CD4-positive, alpha-beta T cell treated with Interleukin-17A for 4 hours (primary cell): ENCODE measurements at places on chromosomes 6 and 20.

- no peak for DNase-seq
Measured at GRCh38 chr6:79170431-79170830, 64.1 kb downstream of the HMGN3 start.

GRCh38 chr6:120534954-120535353 lies 799.3 kb downstream of the TBC1D32 start:
- DNase-seq, result no peak

DNA sequence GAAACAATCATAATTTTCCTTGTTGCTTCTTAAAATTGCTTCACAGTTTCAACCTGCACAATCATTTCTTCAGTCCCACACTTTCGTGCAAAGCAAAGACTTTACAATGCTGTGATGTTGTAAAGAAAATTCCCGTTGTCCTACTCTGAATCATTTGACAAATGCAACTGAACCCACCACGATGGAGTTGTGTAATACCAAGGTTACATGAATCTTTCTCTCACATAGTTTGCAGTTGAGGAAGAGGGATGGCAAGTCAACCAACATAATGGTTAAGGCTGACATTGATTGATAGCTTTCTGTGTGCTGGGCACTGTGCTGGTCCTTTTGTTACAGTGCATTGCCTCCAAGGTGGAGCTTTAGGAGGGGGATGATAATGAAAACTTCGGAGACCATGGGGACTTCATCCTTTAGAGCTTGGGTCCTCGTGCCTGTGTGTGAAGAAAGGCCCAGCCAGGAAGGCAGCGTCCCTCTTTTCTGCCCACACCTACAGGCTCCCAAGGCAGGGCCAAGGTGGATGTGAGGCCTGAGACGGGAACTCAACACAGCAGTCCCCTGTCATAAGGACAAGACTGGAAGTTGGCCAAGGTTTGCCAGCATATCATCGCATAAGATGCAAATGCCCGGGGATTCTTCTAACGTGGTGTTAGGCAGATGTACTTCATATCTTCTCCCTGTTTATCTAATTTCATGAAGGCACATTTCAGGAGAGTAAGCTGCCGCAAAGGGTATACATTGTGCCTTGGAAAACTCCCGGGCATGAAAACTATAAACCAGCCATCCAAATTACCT lies 96.9 kb downstream of the LY86 start:
- no peak for DNase-seq

DNA sequence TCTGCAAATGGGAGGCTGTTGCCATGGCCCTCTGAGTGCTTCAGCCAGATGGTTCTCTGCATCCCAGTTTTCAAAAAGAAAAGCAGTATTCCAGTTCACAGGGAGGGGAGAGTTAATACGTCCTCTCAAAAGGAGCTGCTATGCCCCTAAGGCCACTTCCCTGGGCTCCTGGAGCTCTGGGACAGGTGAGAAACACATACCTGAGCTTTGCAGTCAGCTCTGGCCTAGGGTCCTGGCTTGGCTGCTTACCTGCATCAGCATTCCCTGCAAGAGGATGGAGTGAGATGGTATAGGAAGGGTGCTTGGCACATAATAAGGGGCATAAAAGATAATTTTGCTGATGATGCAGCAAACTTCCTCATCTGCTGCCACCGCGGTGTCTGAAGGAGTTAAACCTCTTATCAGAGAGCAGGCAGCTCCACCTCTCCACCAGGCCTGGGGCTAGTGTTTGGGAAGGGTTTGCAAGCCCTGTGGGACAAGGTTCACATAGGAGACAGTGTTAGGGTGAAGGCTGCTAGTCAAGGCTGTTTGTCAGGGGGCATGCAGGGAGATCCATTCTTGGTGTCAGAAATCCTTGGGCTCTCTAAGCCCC lies 62.7 kb downstream of the SLC24A3 start:
- no peak for DNase-seq

DNA sequence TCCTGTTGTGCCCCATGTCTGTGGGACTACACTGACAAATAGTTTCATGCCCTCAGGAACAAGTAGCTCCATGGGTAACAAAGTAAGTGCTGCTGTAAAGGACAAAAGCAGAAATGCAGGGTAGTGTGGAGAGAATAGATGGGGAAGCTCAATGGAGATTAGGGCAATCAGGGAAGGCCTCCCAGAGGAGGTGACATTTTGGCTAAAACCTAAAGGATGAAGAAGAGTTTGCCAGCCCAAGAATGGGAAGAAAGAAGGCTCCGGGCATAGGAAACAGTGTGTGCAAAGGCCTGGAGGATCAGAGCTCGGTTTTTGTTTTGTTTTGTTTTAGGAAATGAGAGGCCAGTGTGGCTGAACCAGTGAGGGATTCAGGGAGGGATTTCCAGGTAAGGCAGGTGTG lies 43.6 kb upstream of the FAM83D start:
- DNase-seq, result no peak

- no peak for DNase-seq
Measured at GRCh38 chr6:14728396-14729024, 517.4 kb upstream of the JARID2 start.

DNA sequence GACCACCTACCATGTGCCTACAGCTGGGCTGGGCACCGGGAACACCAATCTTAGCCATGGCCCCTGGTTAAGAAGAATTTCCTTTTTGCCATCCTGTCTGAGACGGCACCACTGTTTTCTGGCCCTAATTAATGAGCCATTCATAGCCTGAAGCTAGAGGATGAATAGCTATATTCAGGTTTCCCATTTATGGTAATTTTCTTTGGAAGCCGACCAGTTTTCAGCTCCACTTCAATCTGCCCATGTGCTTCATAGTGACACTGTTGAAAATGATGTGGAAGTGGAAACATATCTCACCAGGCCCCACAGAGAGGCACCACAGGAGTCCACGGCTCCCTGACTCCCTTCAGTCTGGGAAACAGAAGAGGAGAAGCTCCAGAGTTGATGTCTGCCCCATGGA lies 22.6 kb upstream of the ULBP3 start:
- no peak for DNase-seq

GRCh38 chr6:70860045-70860444 lies 96.8 kb downstream of the B3GAT2 start:
- no peak for DNase-seq

DNA sequence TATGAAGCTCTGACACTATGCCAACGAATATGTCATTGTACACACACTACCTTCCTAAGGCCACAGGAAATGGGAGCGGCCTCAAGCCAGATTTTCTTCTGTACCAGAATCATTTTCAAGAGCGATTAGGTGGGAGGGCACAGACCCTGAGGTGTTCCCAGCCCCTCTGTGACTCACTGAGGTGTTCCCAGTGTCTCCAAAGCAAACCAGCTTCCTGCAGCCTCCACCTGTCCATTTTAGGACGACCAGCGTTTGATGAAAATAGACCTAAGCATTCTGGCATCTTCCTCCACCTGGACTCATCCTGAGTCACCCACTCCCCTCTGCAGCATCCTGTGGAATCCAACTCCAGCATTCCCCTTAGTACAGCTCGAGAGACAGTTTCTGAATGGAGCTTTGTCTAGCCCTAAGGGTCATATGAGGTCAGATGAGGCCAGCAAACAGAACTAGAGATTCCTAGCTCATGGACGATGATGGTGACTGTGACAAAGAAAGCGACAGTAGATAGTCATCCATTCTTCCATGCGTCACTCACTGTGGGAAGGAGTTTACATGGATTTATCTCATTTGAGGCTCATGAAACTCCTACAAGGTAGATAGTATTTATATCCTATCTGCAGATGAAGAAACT lies 203.4 kb downstream of the PTPRT start:
- no peak for DNase-seq

DNA sequence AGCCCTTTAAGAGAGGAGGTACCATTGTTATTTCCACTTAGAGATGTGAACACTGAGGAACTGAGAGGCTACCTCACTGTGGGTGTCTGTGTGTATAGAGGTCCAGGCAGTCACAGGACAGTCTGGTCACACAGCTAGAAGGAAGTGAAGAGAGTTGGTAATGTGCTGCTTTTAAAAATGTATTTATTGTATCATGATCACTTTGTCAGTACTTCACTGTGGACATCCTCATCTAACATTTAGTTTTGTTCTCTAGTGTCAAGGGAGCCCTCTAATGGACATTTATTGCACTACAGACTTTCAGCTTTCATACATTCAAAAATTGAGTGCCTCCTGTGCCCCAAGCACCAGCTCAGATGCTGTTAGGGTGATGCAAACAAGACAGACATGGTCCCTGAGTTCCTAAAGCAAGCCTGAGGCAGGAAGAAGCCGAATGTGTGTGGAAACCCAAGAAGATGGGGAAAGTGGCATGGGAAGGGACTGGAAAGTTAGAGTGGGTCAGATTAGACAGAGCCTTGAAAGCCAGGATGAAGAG lies 123.0 kb downstream of the SLC16A10 start:
- DNase-seq, result peak; percentile 12

DNA sequence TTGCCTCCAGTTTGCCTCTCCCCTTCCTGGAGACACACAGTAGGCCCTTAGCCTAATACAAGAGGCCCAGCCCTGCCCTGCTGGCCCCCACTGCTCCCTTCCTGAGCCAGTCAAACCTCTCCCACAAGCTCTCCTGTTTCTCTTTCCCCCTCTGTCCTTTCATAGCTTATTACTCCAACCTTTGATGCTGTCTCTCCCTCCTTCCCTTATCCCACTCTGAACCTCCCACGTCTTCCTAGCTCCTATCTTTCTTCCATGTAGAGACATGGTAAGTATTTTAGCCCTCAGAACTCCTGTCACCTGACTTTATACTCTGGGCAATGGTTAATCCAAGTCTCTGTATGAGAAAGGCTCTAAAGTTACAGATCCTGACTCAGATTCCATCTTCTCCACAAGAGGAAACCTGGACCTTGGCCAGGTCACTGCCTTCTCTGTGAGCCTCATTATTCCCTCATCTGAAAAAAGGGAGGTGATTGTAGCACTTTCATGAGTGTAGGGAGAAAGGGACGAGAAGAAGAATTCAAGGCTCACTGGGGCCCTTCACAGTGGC lies 6.7 kb downstream of the TGIF2 start:
- DNase-seq, result no peak

DNA sequence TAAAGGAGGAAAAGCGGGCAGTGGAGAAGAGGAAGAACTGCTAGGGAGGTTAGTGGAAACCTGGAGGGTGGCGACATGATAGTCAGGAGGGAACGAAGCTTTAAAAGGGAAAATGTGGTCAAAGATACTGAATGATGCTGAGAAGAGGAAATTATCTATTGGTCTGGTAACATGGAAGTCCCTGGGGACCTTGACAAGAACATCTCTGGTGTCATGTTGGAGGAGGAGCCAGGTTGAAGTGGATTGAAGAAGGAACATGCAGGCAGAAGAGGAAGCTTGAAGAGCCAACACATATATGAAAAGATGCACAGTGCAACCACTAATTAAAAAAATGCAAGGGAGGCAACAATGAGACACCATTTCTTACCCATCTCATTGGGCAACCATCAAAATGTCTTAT lies 251.9 kb upstream of the RNF24 start:
- DNase-seq, result no peak

DNA sequence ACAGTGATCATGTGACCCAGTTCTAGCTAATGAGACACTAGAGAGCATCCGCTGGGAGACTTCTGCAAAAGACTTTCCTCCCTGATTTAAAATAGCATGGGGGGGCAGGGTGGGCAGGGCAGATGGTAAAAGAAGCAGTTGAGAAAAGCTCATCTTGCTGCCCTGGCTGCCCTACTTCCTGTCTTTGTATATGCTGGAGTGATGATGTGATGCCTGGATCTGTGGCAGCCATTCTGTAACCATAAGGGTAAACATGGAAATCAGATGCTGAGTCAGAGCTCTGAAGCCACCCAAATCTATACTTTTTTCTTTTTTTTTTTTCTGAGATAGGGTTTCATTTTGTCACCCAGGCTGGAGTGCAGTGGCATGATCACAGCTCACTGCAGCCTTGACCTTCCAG lies 25.4 kb downstream of the ZFP64 start:
- no peak for DNase-seq

- DNase-seq, result no peak
Measured at GRCh38 chr6:18412068-18412467, 24.9 kb downstream of the RNF144B start.

GRCh38 chr6:45721665-45722064 lies 294.0 kb downstream of the CLIC5 start:
- no peak for DNase-seq

- no peak for DNase-seq
Measured at GRCh38 chr6:161536224-161536630, 262.4 kb upstream of the AGPAT4 start.

GRCh38 chr6:159806021-159806458 lies 6.0 kb downstream of the PNLDC1 start:
- no peak for DNase-seq

DNA sequence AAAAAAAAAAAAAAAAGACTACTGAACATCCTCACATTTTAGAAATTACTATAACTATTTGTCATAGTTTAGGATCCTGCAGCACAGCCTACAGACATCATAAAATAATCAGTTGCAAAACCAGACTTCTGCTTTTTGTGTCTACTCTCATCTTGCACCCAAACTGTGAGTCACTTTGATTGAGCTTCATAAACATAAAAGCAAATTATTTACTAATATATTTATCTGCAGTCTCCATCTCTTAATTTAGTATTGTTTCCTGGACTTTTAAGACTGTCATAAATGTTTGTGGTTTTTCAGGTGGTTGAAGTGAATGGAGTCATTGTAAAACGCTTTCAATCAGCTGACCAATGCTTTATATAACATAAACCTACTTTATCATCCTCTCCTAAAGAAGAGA lies 14.8 kb upstream of the CALHM6 start:
- no peak for DNase-seq

DNA sequence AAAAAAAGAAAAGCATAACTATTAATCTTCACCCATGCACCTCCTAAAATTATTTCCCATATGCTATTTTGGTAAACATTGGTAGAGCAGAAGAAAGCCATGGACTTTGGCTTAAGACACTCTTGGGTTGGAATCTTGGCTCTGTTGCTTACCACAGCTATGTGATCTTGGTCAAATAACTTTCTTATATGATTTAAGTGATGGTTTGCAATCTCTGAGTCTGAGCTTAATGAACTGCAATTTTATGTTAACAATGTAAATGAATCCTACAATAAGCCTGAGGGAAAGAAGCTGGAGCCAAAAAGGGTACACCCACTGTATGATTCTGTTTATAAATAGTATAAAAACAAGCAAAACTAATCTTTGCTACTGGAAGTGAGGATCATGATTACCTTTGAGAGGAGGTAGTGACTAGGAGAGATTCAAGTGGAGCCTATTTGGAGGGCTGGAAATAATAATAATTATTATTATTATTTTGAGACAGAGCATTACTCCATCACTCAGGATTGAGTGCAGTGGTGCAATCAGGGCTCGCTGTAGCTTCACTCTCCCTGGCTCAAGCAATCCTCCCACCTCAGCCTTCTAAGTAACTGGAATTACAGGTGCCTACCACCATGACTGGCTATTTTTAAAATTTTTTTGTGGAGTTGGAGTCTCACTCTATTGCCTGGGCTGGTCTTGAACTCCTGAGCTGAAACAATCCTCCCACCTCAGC lies 34.5 kb downstream of the ABRACL start:
- no peak for DNase-seq

GRCh38 chr20:35232575-35232974 lies 6.1 kb downstream of the MMP24 start:
- DNase-seq, result no peak

GRCh38 chr20:40195742-40196141 lies 493.3 kb downstream of the MAFB start:
- DNase-seq, result no peak

DNA sequence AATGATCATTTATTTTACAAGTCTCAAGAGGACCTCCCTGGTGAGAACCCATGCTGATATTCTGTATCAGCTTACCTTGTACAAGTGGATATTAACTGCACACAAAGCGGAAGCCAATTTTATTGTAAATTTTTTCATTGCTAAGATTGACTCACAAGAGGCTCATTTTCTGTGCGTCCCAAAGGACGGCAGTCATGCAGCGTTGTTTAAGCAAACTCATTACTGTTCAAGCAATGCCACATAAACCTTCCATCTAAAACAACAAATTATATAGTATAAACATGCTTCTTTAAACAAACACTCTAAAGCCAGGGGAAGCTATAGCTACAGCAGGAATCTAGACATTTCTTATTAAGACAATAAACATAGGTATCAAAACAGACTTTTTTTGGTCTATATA lies 575.3 kb downstream of the FRK start:
- no peak for DNase-seq
